ENCODE measurements at places on chromosomes 1 and 21.

DNA sequence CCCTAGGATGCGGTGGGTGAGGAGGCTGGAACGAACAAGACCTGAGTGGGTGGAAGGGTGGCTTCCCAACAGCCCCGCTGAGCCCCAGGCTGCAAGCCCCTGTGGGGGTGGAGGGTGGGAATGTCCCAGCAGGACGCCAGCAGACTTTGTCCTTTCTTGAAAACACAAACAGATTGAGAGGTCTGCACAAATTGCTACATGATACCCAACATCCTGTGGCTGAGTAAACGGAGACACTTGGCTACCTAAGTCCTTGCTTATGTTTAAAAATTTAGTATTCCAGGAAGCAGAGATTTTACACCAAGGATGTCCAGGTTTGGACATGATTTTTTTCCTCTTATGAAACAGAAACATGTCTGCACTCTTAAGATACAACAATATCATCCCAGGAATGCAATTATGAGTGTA, 11.8 kb upstream of the F3 start:
- DNase-seq, result peak; percentile 32

GRCh38 chr1:83571536-83571935, 427.4 kb downstream of the TTLL7 start:
- DNase-seq, result no peak

- peak; percentile 52 for DNase-seq
These were observed at the start of gene IRF6 for GRCh38 chr1:209805875-209806760. TSS of gene IRF6 (minus strand) at chr1:209806142. CDS start at chr1:209801413, 4,729 bp downstream.

DNA sequence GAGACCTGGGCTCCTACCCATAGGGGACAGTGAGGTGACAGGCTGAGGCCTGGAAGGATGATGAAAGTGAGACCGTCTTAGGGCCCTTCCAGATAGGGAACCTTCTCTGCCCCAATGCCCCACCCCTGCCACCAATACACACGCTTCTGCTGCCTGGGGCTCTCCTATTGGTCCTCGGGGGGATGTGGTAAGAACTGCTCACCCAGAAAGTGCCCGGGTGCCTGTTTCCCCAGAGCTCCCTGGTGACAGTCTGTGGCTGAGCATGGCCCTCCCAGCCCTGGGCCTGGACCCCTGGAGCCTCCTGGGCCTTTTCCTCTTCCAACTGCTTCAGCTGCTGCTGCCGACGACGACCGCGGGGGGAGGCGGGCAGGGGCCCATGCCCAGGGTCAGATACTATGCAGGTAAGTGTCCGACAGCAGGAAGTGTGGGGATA, 948 bp downstream of the SEMA4A start:
- DNase-seq, result no peak

GRCh38 chr1:147850737-147851136, 51.9 kb upstream of the GJA8 start:
- DNase-seq, result no peak

DNA sequence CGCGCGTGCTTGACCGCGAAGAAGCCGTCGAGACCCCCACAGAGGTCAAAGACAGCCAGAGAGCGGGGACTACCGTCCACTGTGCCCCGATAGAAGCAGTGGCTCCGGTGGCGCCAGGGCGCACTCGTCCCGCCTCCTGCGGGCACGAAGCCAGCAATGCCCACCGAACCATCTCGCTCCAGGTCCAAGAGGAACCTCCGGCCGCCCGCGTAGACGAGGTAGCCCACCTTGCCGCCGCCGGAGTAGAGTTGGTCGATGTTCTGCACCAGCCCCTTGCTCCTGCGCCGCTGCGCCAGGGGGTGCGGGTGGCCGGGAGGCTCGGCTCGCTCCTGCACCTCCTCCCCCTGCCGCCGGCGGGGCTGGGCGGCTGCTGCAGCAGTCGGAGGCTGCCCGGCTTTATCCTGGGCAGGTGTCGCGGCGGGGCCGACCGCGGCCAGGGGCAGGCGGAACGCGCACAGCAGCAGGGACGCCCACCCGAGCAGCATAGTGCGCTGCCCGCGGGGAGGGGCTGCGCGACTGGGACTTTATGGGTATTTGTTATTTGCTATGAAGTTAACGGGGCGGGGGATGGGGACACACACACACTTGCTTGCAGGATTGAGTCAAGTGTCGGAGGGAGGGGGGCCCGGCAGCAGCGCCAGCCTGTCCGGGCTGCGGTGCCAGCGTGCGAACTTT, 844 bp downstream of the ADAMTS5 start:
- no peak for DNase-seq

GRCh38 chr1:201396861-201397464, 2.2 kb downstream of the LAD1 start:
- DNase-seq, result no peak

DNA sequence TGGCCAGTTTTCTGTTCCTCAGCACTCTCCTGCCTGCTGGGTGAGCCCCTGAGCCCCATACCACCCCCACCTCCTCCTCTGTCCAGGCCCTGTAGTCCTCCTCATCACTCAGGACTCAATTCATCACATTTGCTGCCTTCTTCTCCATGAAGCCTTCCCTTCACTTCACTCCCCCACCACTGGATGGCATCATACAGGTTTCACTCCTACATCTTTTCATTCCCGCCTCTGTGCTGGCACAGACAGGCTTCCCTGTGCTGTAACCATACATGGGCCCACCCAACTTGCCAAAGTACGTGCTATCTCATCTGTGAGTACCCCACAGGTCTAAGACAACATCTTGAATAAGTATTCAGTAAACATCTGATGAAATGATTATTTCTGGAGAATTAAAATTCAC, 56.9 kb downstream of the SLC45A1 start:
- DNase-seq, result peak; percentile 45

GRCh38 chr1:99216956-99217355, 47.3 kb upstream of the PLPPR4 start:
- no peak for DNase-seq

DNA sequence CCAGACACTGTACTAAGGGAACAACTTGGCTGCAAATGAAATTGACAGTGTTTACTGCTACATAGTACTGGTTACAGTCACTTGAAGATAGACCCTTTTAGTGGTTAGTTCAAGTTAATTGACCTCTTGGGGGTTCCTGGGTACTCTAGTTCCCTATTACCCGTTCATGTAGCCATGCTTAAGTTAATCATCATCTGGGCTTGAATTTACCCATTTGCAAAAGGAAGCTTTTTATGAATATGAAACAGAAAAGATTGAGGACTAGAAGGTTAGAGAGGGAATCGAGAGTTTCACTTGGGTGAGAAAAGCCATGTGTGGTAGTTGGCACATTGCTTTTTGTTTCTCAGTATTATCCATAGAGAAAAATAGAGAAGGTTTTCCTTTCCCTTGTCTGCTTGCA, 2.7 kb downstream of the MIA3 start:
- DNase-seq, result no peak

DNA sequence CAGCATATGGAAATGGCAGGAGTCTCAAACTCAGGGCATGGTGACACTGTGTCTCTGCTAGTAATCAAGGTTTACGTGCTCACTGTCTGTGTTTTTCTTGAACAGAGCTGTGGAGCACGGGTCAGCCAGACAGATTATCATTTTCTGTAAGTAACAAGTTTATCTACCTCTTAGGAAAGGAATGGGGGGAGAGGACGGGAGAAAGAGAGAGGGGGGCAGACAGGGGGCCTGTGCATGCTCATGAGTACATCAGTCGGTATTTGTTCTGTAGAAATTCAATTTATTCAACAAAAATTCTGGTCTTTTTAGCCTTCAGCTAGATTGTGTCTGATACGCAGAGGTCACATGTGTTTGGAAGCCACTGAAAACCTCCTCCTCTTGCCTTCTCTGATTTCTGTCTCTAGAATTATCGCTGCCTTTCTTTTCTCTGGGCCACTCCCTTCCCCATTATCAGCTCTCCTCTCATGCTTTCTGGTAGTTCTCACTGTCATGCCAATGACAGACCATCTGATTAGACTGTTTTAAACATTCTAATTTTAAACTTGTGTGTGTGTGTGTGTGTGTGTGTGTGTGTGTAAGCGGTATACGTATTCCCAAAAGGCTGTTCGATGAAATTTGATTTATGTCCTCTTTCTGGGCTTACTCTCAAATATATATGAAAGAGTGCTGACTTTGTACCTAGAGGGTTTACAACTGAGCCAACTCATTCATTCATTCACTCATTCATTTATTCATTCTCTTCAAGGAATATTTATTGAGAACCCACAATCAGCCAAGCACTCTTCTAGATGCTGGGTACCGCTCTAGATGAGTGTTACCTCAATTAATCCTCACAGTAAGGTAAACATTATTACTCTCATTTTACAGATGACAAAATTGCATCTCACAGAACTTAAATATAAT, 636.9 kb downstream of the KIF26B start:
- DNase-seq, result no peak
